ENCODE measurements at places on chromosomes 11 and 22. TPM values are rescaled to one million over a fixed set of nuclear protein-coding genes. Genes with fewer than 3 reads are reported as not detected.

DNA sequence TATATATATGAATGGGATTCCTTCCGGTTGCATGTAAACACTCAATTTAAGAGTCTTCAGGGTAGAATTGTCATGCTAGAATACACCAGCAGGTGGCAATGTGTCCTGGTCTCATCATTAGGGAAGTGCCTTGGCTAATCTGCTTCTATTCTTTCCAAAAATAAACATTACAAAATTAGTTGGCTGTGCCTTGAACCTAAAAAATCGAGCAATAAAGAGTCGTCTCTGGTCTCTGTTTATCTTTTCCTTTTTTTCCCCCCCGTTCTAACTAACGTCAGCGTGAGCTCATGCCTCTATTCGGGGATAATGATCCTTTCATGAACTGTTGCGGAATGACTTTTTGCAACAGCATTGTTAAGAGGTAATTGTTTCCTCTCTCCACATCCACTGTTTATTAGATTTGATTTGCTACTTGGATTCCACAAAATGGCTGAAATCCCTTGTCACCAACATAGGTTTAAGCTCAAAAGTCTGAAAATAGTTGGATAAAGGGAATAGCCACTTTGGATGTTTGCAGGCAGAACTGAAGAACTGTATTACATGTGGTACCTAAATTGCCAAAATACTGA is 1.2 kb upstream of the ARHGEF12 start:
- no peaks in the 10 kb centered on the region for H3K36me3 ChIP-seq
- peak; percentile 71 for DNase-seq
- no peak overlapping the region for H3K4me3 ChIP-seq

DNA sequence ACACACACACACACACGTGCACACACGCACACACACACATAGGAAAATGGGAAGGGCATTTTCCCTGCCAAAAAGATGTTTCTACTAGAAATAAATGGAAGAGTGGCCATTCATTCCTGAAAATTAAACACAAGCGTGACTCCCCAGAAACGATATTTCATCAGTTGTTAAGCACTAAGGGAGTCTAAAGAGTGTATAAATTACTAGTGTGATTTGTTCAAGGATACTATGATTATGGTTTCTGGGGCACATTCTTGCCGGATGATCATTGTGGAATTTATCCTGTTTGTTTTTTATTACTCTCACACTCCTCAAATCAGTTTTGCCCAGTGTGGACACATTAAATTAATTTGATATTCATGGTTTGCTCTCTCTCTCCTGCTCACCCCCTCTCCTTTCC is 16.4 kb upstream of the AMOTL1 start:
- H3K27ac ChIP-seq = no peak overlapping the region
- no peaks in the 10 kb centered on the region for H3K36me3 ChIP-seq
- no peak for DNase-seq
- H3K27me3 ChIP-seq = no peaks in the 10 kb centered on the region
- H3K4me3 ChIP-seq = no peak overlapping the region

- H3K27me3 ChIP-seq = no peaks in the 10 kb centered on the region
- peak; percentile 2 for DNase-seq
- H3K27ac ChIP-seq = no peak overlapping the region
These were observed 52.1 kb upstream of the MYEOV start for GRCh38 chr11:69241844-69242243.

DNA sequence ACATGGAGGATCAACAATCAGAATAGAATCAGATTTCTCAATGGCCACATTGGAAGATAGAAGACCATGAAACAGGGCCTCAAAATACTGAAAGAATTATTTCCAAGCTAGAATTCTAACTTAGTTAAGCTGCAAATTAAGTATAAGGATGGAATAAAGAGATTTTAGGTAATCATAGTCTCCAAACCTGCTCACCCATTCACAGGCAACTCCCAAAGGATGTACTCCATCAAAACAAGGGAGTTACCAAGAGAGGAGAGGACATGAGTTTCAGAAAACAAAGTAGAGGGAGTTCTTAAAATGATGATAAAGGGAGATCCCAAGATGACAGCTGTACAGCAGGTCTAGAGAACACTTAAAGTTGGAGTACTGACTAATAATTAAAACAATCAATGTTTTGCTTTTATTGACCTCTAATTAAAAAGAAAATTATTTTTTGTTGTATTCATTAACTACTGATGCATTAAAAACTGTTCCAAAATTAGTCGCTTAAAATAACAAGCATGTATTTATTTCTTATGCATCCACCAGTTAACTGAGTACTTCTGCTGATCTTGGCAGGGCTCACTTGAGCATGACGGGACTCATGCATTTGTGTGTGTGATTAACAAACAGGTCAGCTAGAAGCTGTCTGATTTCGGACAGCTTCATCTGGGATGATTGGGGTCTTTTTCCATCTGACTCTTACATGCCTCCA is 95.6 kb downstream of the CD44 start:
- no peak overlapping the region for H3K4me3 ChIP-seq
- H3K4me1 ChIP-seq = peaks cover 43% of the 10 kb centered on the region
- peak overlapping the region; percentile 72 for H3K27ac ChIP-seq

- no peak for DNase-seq
- H3K4me1 ChIP-seq = peaks cover 8% of the 10 kb centered on the region
These were observed 51.8 kb downstream of the CD6 start for GRCh38 chr11:61023086-61023965.

DNA sequence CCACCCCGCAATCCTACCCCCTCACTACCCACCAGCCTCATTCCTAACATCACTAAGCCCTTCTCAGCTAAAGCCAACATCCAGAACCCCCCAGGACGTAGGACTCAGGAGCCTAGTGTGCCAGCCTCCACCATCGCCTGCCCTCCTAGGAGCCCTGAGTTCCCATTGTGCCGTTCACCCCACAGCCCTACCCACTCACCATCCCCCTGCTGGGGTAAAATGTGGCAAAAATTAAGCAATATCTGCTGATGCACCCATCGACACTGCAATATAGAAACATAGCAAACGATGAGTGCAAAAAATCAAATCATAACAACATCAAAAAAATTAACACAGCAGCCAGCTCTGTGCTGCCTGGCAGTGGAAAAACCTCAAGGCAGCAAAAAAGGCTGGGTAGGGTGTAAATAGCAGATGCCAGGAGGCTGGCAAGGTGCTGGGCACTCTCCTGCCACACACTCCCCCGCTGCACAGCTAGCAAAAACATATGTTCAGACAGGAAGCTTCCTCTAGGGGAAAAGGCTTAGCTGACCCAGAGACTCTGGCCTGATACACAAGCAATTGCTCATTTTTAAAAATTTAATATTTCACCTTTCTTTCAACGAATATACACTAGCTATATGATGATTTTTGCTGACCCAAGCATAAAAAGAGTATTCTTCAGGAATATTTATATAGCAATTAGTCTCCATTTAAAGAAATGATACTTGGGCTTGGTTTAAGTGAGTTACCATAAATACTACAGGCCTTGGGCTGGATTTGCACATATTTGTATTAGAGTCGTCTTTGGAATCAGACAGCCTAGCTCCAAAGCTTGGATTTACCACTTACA is 33.8 kb downstream of the PRDM10 start:
- H3K4me3 ChIP-seq = no peak overlapping the region
- no peak for DNase-seq
- no peaks in the 10 kb centered on the region for H3K36me3 ChIP-seq
- no peak overlapping the region for H3K27ac ChIP-seq

DNA sequence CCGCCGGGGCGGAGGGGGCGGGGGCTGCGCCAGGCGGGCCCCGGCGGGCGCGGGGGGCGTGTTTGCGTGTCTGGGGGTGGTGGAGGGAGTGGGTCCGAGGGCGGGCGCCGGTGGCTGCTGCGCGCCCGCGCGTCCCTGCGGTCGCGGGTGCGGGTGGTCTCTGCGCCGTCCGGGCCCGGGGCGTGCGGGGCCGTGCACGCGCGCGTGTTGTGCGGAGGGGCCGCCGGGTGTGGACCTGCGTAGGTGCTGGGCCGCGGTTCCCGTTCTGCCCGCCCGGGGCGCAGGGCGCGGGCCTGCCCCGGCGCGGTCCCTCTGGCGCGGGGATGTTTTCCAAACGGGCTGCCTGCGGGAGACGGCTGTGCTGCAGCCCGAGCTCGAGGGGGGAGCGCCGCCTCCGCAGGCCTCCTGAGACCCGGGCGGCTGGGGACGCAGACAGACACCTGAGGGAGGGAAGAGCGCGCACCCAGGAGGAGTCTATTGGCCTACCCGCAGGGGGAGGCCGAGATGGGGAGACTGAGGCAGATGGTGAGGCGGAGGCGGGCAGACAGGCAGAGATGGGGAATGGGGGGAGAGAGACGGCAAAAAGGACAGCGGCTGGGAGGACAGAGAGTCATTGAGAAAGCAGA is 442 bp downstream of the PELI3 start:
- H3K4me3 ChIP-seq = peak overlapping the region; percentile 41
- no peaks in the 10 kb centered on the region for H3K27me3 ChIP-seq
- H3K36me3 ChIP-seq = no peaks in the 10 kb centered on the region
- peak; percentile 57 for DNase-seq
- peak overlapping the region; percentile 24 for H3K27ac ChIP-seq

DNA sequence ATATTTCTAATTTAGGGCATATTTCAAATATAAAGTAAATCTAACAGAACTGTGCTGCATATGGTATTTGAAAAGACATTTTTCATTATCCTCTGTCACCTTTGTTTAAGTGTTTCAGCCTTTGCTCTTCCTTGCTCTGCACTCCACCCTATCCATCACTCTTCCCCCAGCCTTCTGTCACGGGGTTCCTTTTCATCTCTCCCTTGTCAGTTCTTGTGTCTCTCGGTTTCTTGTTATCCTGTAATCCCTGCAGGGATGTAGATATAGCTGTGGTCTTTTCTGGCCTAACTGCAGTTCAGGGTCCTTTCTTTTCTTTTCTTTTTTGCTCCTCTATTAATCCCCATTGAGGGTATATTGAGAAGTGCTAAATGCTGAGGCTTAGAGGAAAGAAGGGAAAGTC is 261.9 kb downstream of the DCDC1 start:
- H3K36me3 ChIP-seq = no peaks in the 10 kb centered on the region
- no peak for DNase-seq
- peaks cover 15% of the 10 kb centered on the region for H3K4me1 ChIP-seq
- H3K4me3 ChIP-seq = no peak overlapping the region
- H3K27me3 ChIP-seq = no peaks in the 10 kb centered on the region

DNA sequence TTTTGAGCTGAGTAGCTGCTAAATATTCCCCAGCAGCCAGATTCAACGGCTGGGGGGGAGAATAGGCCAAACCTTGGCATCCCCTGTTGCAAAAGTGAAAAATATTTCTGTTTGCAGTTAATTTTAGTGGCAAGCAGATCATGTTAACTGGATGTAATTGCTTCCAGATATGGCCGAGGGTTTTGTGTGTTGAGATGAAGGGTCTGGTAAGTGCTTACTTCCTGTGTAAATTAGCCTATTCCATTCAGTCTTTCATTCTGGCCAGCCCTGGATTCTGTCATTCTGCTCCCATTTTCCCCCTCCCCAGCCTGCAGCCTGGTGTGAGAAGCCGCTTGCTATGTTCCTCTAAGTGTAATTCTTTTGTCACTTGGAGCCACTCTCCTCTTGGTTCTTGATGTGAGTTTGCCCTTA is 17.4 kb downstream of the ZBTB16 start:
- no peak overlapping the region for H3K4me3 ChIP-seq
- H3K36me3 ChIP-seq = no peaks in the 10 kb centered on the region
- no peak overlapping the region for H3K27ac ChIP-seq
- DNase-seq = no peak
- H3K27me3 ChIP-seq = no peaks in the 10 kb centered on the region

DNA sequence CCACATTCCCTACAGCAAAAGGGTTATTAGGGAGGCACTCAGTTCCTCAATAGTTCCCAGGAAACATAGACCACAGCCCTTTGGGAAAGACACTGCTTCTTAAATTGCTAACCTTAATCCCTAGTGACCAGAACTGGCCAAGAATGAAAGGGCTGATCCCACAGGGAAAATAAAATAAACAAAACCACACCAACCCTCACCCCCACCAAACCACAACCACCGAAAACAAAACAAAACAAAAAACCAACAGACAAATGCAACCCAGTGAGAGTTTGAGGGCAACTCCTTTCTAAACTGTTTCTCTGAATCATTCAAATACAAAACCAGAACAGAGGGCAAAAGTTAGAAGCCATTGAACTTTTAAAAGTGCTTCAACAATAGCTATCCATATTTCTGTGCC is 57.2 kb downstream of the NAV2 start:
- no peaks in the 10 kb centered on the region for H3K4me1 ChIP-seq
- H3K4me3 ChIP-seq = no peak overlapping the region
- DNase-seq = no peak
- no peak overlapping the region for H3K27ac ChIP-seq

GRCh38 chr11:76616676-76617552 is 53.6 kb downstream of the LRRC32 start:
- no peaks in the 10 kb centered on the region for H3K4me1 ChIP-seq
- no peak overlapping the region for H3K4me3 ChIP-seq
- no peak overlapping the region for H3K27ac ChIP-seq
- H3K36me3 ChIP-seq = no peaks in the 10 kb centered on the region

GRCh38 chr22:26897384-26897783 is 240.0 kb downstream of the MIAT start:
- no peaks in the 10 kb centered on the region for H3K36me3 ChIP-seq
- no peak for DNase-seq
- no peaks in the 10 kb centered on the region for H3K27me3 ChIP-seq
- peaks cover 22% of the 10 kb centered on the region for H3K4me1 ChIP-seq

DNA sequence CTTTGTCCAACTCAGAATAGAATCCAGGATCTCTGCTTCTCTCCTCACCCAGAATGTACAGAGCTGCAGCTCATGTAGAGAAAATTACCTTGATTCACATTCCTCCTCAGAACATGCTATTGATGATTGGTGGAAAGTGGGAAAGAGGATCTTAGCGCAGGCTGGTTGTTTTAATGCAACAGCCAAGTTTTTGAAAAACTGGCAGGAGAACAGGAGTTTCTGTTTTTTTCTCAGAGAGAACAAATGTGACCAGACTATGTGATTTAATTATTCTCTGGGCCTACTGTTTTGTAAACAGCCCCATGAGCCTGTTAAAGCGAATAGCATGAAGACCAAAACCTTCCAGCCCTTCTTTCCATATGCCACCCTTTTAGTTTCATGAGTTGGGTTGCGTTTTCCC is 19.1 kb upstream of the IL18BP start:
- no peaks in the 10 kb centered on the region for H3K4me1 ChIP-seq
- no peaks in the 10 kb centered on the region for H3K27me3 ChIP-seq
- no peak overlapping the region for H3K4me3 ChIP-seq
- H3K27ac ChIP-seq = no peak overlapping the region
- H3K36me3 ChIP-seq = no peaks in the 10 kb centered on the region

DNA sequence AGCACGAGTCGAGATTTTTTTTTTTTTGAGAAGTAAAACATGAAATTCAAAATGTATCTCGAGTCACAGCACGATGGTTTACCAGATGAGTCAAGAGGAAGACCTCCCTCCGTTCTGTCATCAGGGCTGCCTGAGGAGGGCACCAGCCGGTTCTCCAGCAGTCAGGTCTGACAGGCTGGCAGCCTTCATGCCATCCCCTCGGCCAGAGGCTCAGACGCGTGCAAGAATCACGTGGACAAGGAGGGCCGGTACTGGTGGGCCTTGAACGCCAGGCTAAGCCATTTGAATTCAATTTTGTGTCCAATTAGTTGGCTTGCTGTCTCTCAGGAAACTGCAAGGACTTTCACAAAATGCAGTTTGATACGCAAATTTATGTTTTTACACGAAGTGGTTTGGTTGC is 1412.2 kb downstream of the BRD1 start:
- H3K4me1 ChIP-seq = no peaks in the 10 kb centered on the region
- no peak overlapping the region for H3K4me3 ChIP-seq
- no peak overlapping the region for H3K27ac ChIP-seq
- no peaks in the 10 kb centered on the region for H3K36me3 ChIP-seq

GRCh38 chr11:104402812-104403521 is 239.0 kb upstream of the PDGFD start:
- H3K36me3 ChIP-seq = no peaks in the 10 kb centered on the region
- no peaks in the 10 kb centered on the region for H3K4me1 ChIP-seq
- H3K4me3 ChIP-seq = no peak overlapping the region

The DDI1 gene
- total RNA-seq = not detected

The YPEL4 gene
- not detected for total RNA-seq

The MRGPRE gene
- not detected for total RNA-seq

The RGL4 gene
- total RNA-seq = not detected

The FREY1 gene
- total RNA-seq = 8.2 TPM

The SPTBN2 gene
- total RNA-seq = 40.0 TPM
